PC-3 (cell line): ENCODE measurements at places on chromosomes 2 and 18. TPM values are rescaled to one million over a fixed set of nuclear protein-coding genes. Genes with fewer than 3 reads are reported as not detected.

- H3K27me3 ChIP-seq: no peaks in the 10 kb centered on the region
- H3K27ac ChIP-seq: no peak overlapping the region
- H3K4me3 ChIP-seq: no peak overlapping the region
- no peaks in the 10 kb centered on the region for H3K36me3 ChIP-seq
Observed at GRCh38 chr2:70098032-70098431, 10.8 kb downstream of the PCBP1 start.

- peaks cover 9% of the 10 kb centered on the region; the same call in 1 of the 2 replicates for H3K4me1 ChIP-seq
- H3K36me3 ChIP-seq: no peaks in the 10 kb centered on the region
- no peaks in the 10 kb centered on the region for H3K27me3 ChIP-seq
- DNase-seq: no peak
- H3K4me3 ChIP-seq: no peak overlapping the region
Observed at GRCh38 chr2:215835657-215836056, 177.7 kb downstream of the MREG start.

GRCh38 chr2:213932-214693 lies 49.7 kb downstream of the SH3YL1 start:
- H3K27me3 ChIP-seq: peaks cover 20% of the 10 kb centered on the region
- H3K4me1 ChIP-seq: no peaks in the 10 kb centered on the region

DNA sequence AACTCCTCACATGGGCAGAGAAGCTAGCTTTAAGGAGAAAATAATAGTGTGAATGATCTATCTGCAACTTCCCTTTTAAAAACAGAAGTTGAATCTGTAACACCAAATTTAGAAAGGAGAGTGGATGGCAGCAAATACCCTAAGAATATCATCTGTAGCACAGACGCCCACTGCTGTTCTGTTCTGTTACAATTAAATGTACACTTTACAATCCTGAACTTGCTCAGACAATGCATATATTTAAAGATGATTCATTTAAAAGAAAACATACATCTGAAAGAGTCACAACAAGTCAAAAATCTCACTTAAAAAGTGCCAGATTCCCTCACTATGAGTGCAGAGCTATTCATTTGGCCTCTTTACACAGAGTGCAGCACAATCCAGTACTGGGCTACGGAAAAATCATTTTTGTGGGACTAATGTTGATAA lies 8.0 kb upstream of the SERTAD2 start:
- H3K27me3 ChIP-seq: no peaks in the 10 kb centered on the region
- peak; percentile 42 for DNase-seq
- H3K4me3 ChIP-seq: no peak overlapping the region
- H3K27ac ChIP-seq: no peak overlapping the region
- no peaks in the 10 kb centered on the region for H3K36me3 ChIP-seq
- H3K4me1 ChIP-seq: peaks cover 17% of the 10 kb centered on the region

Gene MARCHF4
- 1.9 and 3.7 TPM in 2 replicates for total RNA-seq

DNA sequence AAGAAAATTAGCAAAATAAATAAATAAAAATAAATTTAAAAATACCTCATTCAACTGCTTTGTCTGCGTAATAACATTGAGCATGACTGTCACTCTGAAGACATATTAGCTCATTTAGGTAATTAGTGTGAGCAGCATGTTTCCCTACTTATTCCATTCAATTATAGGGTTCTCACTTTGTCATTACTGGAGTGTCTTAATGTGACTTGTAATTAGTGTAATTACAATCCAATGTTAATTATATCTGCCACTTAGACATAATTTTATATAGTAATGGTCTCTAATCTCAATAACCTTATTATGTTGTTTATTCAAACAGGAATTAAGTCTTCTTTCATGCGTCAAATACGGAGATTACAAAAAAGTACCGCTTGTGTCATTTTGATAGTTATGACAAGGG lies 893.9 kb upstream of the ACVR2A start:
- no peaks in the 10 kb centered on the region for H3K36me3 ChIP-seq
- no peak for DNase-seq
- H3K4me1 ChIP-seq: no peaks in the 10 kb centered on the region
- no peak overlapping the region for H3K27ac ChIP-seq

- H3K4me1 ChIP-seq: peaks cover 47% of the 10 kb centered on the region
- no peaks in the 10 kb centered on the region for H3K36me3 ChIP-seq
- H3K27ac ChIP-seq: peak overlapping the region; percentile 38
- DNase-seq: peak; percentile 28
- H3K27me3 ChIP-seq: no peaks in the 10 kb centered on the region
- peak overlapping the region; percentile 76 for H3K4me3 ChIP-seq
Observed at GRCh38 chr2:133266041-133266925, 302.0 kb downstream of the NCKAP5 start.

- no peaks in the 10 kb centered on the region for H3K27me3 ChIP-seq
- peak; percentile 80 for DNase-seq
- H3K4me1 ChIP-seq: peaks cover 17% of the 10 kb centered on the region
- H3K36me3 ChIP-seq: no peaks in the 10 kb centered on the region; the same call in 1 of the 2 replicates
Observed at GRCh38 chr2:232876161-232876977, 6.3 kb downstream of the SNORC start.

DNA sequence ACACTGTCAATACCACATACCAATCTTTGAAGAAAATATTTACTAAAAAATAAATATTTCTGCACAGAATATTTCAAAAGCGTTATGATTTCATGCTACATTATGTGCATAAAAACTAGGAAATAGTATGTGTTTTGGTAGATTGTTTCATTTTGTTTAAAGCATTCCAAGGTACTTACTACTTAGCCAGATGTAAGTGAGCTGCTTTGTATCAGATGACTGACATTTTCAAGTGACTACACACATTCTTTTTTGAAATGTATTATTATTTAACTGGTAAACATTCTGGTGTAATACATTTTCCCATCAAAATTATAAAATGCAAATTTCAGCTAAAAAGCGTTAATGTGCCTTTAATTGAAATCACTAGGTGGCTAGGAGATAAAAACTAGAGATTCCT lies 21.5 kb downstream of the GCA start:
- H3K27ac ChIP-seq: no peak overlapping the region
- no peak overlapping the region for H3K4me3 ChIP-seq
- DNase-seq: no peak
- no peaks in the 10 kb centered on the region for H3K36me3 ChIP-seq
- no peaks in the 10 kb centered on the region for H3K27me3 ChIP-seq
- H3K4me1 ChIP-seq: no peaks in the 10 kb centered on the region

Gene SERPINB11
- not detected in 2 replicates for total RNA-seq

Gene EPC2
- total RNA-seq: 16.8 and 20.6 TPM in 2 replicates

- no peak for DNase-seq
- H3K36me3 ChIP-seq: no peaks in the 10 kb centered on the region
- peaks cover 1% of the 10 kb centered on the region for H3K4me1 ChIP-seq
- no peak overlapping the region for H3K27ac ChIP-seq
Observed at GRCh38 chr2:71042287-71042686, 26.2 kb upstream of the NAGK start.

- no peak overlapping the region for H3K4me3 ChIP-seq
- peak overlapping the region; percentile 79 for H3K27ac ChIP-seq
- DNase-seq: peak; percentile 88
- H3K27me3 ChIP-seq: no peaks in the 10 kb centered on the region
- peaks cover 25% of the 10 kb centered on the region for H3K4me1 ChIP-seq
Observed at GRCh38 chr18:23828426-23828825, 139.2 kb downstream of the LAMA3 start.

GRCh38 chr18:43826215-43826614 lies 548.9 kb upstream of the SYT4 start:
- H3K4me3 ChIP-seq: no peak overlapping the region
- DNase-seq: no peak

Gene ANO7
- 2.6 and 2.9 TPM in 2 replicates for total RNA-seq

GRCh38 chr2:129478902-129479517 lies 500.5 kb upstream of the RAB6C start:
- no peak overlapping the region for H3K27ac ChIP-seq
- no peak for DNase-seq
- no peak overlapping the region for H3K4me3 ChIP-seq
- H3K36me3 ChIP-seq: no peaks in the 10 kb centered on the region

DNA sequence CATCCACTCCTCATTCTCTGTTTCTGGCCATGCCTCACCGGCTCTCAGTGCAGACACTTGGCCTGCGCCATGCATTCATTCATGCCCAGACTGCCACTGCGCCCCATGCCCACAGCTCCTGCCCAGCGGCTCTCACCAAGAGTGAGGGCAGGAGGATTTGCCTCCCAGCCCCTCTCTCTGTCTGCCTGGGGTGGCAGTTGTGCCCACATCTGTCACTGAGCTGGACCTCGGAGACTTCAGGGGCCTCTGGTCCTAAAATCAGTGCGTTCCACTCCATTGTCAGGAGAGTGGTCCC lies 75.1 kb downstream of the CIB4 start:
- peaks cover 94% of the 10 kb centered on the region for H3K27me3 ChIP-seq
- no peak for DNase-seq
- H3K36me3 ChIP-seq: no peaks in the 10 kb centered on the region
- H3K4me1 ChIP-seq: peaks cover 10% of the 10 kb centered on the region; the same call in 1 of the 2 replicates
- no peak overlapping the region for H3K27ac ChIP-seq

Gene GPR45
- total RNA-seq: not detected in 2 replicates

- no peak overlapping the region for H3K27ac ChIP-seq
- H3K4me3 ChIP-seq: no peak overlapping the region
- no peaks in the 10 kb centered on the region for H3K36me3 ChIP-seq
- H3K27me3 ChIP-seq: no peaks in the 10 kb centered on the region
- DNase-seq: no peak
Observed at GRCh38 chr2:97931858-97932225, 63.9 kb downstream of the TMEM131 start.

- no peak overlapping the region for H3K4me3 ChIP-seq
- no peaks in the 10 kb centered on the region for H3K36me3 ChIP-seq
- no peaks in the 10 kb centered on the region for H3K4me1 ChIP-seq
Observed at GRCh38 chr2:188050726-188051125, 240.9 kb upstream of the GULP1 start.

DNA sequence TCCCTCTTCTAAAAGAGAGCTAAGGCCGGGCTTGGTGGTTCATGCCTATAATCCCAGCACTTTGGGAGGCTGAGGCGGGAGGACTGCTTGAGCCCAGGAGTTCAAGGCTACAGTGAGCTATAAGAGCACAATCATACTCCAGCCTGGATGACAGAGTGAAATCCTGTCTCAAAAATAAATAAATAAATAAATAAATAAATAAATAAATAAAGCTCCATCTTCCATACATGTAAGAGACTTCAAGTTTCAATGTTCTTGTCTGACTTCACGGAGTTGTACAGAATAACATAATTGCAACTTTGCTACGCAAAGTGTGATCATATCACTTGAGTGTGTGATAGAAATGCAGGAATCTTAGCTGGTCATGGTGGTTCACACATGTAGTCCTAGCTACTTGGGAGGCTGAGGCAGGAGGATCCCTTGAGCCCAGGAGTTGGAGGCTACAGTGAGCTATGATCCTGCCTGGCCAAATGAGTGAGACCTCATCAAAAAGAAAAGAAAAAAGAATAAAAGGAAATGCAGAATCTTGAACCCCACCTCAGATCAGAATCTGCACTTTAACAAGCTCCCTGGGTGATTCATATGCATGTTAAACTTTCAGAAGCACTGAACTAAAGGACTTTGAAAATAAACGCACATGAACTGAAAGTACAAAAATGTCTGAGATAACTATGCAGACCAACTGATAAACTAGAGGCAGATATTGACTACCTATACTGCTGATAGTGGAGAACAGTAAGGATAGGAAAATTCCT lies 123.7 kb upstream of the SP3 start:
- no peak for DNase-seq
- no peak overlapping the region for H3K4me3 ChIP-seq
- no peaks in the 10 kb centered on the region for H3K4me1 ChIP-seq

GRCh38 chr18:61333746-61334490 lies 688 bp downstream of the CDH20 start:
- peaks cover 28% of the 10 kb centered on the region for H3K27me3 ChIP-seq
- no peaks in the 10 kb centered on the region for H3K4me1 ChIP-seq
- no peak overlapping the region for H3K4me3 ChIP-seq

DNA sequence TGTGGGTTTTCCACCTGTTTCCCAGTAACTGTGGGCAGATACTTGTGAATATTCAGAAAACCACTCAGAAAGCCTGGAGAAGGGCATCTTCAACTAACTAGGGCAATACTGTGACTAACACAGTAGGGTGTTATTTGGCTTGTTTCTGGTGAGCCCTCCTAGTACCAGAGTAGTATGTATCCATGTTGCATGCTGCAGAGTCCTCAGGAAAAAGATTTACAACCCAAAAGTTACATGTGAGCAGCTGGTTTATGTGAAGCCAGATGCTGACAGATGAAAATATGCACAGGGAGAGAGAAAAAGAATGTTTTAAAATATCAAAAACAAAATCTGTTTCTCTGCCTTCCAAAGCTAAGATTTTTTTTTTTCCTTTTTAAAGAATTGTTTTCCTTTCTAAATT lies 333.2 kb upstream of the UBE2E3 start:
- H3K4me1 ChIP-seq: peaks cover 22% of the 10 kb centered on the region
- no peak overlapping the region for H3K27ac ChIP-seq
- no peaks in the 10 kb centered on the region for H3K36me3 ChIP-seq
- H3K4me3 ChIP-seq: no peak overlapping the region
- DNase-seq: no peak
- no peaks in the 10 kb centered on the region for H3K27me3 ChIP-seq

DNA sequence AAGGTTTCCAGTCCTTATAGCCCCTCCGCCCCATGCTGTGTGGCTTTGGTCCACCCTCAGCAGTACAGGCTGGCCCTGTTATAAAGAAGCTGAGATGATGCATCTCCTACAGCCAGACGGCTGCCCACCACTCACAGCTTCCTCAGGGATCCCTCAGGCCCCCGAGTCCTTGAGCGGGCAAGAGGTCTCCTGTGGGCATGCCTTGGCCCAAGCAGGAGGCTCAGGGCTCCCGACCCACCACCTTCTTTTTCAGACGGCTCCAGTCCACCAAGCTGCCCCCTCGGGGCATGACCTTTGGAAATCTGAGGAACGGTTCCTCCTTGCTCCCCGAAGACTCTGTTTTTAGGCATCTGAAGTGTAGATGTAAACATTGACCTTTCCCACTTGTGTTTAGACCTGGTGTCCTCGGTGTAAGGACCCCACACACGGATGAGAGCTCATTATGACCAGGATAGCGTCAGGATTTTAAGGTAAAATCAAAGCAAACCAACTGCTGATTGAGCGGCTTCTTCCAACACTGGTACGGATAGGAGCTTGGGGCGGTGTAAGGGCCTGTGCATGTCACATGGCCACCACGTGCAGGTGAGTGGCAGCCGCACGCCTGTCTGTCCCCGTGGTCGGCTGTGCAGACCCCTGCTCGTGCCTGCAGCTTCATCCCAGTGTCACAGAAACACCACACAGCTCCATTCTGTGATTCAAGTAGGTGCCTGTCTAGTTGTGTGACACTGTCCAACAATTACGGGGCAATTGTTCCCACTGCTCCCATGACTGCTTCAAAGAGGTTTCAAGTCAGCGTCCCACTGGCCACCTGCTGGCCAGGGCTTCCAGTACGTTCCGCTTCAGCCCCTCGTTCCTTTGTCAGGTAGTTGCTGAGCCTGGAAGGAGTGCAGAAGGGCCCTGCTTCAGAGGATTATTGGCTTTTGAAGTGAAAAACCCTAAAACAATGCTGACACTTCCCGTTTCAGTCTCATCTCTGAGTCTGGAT lies 74.7 kb downstream of the NDUFA10 start:
- no peaks in the 10 kb centered on the region for H3K27me3 ChIP-seq
- H3K4me3 ChIP-seq: no peak overlapping the region
- H3K36me3 ChIP-seq: no peaks in the 10 kb centered on the region

Gene EVA1A
- total RNA-seq: 48.9 and 70.8 TPM in 2 replicates
